Hepatocyte (in vitro differentiated cells): ENCODE measurements at places on chromosomes 6 and 20. TPM values are rescaled to one million over a fixed set of nuclear protein-coding genes. Genes with fewer than 3 reads are reported as not detected.

Gene PSORS1C1
- 0.80 and 1.4 TPM in 2 replicates for total RNA-seq

Gene PRKN
- 2.3 and 2.8 TPM in 2 replicates for total RNA-seq

- no peak for DNase-seq
These were observed 40.1 kb downstream of the KCNK5 start for GRCh38 chr6:39189131-39189530.

DNA sequence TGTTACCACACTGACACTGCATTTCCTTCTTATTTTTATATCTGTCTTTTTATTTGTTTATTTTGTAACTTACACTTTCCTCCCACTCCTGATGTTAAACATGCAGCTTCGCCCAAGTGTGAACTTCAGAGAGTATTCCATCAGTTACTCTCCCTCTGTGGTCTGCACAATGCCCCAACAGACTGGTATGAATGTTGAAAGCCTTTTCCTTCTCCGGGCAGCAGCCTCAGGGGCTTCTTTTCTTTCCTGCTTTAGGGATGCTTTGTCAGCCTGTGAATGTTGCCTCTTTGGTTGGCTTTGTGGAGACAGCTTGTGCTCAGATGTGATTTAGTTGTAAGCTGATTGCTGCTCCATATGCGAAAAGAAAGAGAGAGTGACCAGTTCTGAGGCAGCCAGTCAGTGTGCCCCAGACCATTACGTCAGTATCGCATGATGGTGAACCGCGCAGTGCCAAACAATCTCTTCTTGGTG lies 44.0 kb downstream of the SMPDL3A start:
- DNase-seq: no peak
